Heart right ventricle (tissue), 16 donors: ENCODE measurements at places on chromosomes 1 and 21.
A peak's percentile ranks its signal among the peaks of the same experiment; 100 is the strongest.

- H3K27me3 ChIP-seq, result no peaks in the 10 kb centered on the region
- H3K4me3 ChIP-seq, result no peak overlapping the region
- no peak for DNase-seq
- H3K4me1 ChIP-seq, result peaks cover 7% of the 10 kb centered on the region
- H3K36me3 ChIP-seq, result no peaks in the 10 kb centered on the region
- H3K27ac ChIP-seq, result no peak overlapping the region
Observed at GRCh38 chr1:41870076-41870562, 48.6 kb downstream of the HIVEP3 start.

GRCh38 chr1:8122477-8123407, 96.6 kb upstream of the ERRFI1 start:
- peak overlapping the region; percentile 71 for H3K27ac ChIP-seq
- no peaks in the 10 kb centered on the region for H3K36me3 ChIP-seq
- H3K4me1 ChIP-seq, result peaks cover 14% of the 10 kb centered on the region
- H3K27me3 ChIP-seq, result no peaks in the 10 kb centered on the region
- DNase-seq, result no peak

DNA sequence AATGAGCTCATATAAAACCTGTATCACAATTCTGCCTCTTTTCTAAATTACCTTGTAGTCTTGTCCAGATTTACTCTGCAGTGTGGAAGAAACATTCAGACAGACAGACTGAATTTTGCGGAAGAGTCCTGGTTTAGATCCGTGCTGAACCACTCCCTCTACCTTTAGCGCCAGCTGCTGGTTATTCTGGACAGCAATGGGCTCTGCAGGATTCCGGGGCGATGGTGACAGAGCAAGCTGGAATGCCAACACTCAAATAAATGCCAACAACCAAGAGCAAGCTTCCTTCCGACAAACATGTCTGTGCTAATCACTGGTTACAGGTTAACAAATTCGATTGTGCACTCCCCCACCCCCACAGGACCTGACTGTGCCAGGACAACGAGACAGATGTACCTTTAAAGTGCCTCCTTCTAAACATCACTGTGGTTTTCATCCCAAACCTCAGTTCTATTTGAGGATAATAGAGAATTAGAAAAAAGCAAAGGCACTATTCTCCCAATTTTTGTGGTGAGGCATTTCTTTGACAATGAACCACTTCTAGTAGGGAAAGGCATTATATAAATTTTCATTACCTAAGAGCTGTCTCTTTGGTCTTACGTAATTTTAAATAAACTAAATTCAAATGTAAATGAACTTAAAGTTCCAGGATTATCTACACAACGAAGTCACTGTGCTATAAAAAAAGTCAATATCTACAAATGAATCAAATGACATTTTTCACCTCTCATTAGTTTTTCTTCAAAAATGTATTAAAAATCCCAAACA, 90.4 kb downstream of the INTS7 start:
- H3K27ac ChIP-seq, result no peak overlapping the region
- no peak for DNase-seq
- H3K4me1 ChIP-seq, result no peaks in the 10 kb centered on the region
- H3K4me3 ChIP-seq, result no peak overlapping the region
- H3K36me3 ChIP-seq, result no peaks in the 10 kb centered on the region

DNA sequence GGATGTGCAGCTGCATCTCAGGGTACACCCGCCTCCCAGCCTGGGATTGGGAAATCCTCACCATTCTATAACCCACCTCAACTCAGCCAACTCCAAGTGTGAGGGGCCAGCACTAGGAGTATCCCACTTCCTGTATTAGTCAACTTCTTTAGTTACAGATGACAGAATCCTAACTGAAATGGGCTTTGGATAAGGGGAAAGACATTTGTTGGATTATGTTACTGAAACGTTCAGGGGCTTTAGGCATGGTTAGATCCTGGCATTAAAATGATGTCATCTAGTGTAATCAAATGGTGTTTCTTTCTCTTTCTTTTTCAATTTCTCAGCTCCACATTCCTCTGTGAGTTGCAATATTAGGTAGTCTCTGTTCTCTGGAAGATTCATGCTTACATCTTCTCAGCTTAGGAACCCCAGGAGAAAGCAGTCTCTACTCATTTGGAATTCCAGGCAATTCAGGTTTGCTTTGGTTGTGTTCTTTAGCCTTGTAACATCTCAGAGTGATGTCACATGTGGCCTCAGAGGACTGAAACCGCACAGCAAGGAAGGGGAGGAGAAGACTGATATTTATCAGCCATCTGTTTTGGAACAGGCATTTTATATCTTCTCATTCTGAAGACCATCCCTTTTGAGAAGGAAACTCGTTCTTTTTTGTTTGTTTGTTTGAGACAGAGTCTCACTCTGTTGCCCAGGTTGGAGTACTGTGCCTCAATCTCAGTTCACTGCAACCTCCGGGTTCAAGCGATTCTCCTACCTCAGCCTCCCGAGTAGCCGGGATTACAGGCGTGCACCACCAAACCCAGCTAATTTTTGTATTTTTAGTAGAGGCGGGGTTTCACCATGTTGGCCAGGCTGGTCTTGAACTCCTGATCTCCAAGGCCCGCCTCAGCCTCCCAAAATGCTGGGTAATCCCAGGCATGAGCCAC, 18.9 kb upstream of the TMEM54 start:
- H3K4me3 ChIP-seq, result no peak overlapping the region
- H3K27ac ChIP-seq, result no peak overlapping the region
- H3K36me3 ChIP-seq, result no peaks in the 10 kb centered on the region
- peaks cover 59% of the 10 kb centered on the region for H3K27me3 ChIP-seq
